ENCODE measurements at places on chromosomes 2 and 18.

GRCh38 chr2:134360745-134361487 lies 107.0 kb downstream of the MGAT5 start:
- no peak for DNase-seq

GRCh38 chr2:12719400-12720277 lies 2.9 kb downstream of the TRIB2 start:
- DNase-seq: no peak

GRCh38 chr2:46177461-46178089 lies 119.6 kb upstream of the EPAS1 start:
- no peak for DNase-seq

DNA sequence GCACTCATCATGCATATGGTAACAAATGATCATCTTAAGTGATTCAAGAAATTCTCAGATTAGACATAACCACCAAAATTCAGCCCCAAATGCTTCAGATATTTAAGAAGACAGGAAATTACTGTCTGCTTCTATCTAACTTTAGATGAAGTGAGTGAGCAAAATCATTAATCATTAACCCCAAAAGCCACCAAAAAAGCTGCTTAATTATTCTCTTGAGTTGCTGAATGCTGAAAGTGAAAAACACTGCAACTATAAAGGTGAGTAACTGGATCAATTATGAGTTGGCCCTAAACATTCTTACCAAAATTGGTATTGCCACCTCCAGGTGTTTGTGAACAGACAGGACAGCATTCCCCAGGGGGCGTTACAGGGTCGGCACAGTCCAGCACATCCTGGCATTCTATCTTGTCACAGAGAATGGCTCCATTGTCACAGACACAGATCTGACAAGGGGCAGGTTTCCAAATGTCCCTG lies 69.6 kb downstream of the COL5A2 start:
- no peak for DNase-seq

DNA sequence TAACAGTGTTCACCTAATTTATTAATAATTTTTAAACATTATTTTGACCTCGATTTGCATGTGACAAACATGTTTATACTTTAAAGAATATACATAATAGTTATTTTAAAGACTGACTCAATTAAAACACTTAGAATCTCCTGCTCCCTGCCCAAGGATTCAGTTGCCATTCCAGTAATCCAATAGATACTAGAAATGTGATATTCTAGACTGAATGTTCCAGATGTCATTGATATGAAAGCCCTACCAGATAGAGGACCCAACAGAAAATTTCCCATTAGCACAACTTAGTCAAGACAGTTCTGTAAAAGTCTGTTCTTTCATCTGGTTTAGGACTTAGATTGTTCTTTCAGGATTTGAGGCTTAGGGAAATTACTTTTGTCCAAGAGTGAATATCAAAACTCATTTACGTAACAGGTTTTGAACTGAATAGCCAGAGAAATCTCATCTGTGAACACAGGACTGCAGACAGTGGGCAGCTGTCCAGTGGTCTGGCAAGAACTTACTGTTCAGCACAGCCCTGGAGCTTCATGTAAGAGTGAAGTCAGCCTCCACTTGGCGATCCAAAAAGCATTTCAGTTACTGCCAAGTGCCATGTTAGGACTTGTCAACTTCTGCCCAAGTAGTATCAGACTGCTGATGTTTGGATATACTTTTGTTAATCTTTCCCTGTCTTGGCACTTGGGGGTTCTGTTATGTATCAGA lies 77.5 kb downstream of the OSBPL6 start:
- no peak for DNase-seq

DNA sequence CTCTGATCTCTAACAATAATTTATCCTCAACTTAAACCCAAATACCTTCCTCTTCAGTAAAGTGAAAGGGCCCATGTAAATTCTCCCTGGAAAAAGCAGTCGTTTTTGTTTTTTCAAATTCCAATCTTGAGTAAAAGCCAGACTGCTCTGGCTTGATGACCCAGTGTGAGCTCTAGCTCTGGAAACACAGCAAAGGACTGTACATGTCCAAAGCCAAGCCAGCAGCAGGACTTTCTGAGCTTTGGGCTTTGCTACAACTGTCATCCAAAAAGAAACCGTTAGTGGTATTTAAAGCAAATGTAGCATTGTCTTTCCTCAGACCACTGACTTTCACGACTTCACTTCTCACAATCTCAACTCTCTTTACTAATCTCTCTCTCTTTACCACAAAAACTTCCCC lies 25.4 kb downstream of the SH3YL1 start:
- no peak for DNase-seq
